Urothelium cell line (cell line): ENCODE measurements at places on chromosomes 12 and 14.

DNA sequence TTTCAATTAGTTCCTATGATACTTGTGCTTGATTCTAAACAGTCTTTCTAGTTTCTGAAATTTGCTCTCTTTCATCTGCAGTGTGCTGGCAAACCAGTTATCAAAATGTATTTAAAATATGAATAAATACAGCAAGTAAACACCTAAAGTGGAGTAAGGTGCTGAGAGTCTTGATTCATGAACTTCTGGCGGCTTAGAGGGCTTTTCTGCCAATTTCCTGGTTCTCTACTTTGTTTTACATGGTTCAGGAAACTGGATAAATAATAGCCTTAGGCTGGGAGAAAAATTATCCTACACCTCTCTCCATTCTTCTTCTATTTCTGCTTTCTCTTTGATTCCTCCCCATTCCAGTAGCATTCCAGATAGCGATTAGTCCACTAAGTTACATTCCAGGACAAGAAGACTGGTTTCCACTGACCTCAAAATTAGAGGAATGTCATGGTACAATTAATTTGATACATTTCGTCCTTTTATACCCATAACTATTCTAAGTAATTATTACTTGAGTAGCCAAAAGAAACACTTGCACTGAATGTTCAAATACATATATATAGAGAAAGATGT, 14.9 kb downstream of the ATP2B1 start:
- DNase-seq = no peak

GRCh38 chr14:103319422-103319821, 14.6 kb upstream of the EIF5 start:
- no peak for DNase-seq

DNA sequence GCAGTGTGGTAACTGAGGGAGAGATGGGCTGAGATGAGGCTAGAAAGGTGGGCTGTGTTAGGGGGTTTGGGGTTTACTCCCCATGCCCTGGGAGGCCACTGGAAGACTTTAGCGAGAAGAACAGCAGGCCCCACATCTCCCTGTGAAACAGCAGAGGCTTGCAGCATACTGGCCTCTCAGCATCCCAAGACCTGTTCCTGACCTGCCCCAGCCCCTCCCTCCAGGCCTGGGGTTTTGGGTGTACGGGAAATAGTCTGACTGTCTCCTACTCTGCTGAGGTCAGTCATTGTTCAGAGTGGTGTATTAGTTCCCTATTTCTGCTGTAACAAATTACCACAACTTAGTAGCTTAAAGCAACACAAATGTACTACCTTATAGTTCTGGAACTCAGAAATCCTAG, 103.5 kb upstream of the HIF1A start:
- no peak for DNase-seq

- no peak for DNase-seq
Observed at GRCh38 chr14:34965912-34966311, 16.9 kb upstream of the SRP54 start.

DNA sequence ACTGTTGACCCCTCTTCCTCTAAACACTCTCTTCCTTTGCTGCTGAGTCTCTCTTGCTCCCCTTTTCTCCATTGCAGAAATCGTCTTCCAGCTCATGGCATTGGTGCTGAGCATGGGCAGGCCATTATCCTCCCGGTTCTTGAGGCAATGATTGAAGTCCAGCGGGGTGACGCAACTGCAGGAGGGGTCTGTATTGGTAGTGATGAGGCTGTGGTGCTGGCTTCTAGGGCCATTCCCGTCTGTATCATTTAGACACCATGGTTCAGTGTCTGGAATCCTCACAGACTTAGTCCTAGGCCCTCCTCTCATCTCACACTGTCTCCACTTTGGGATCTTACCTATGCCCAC, 720 bp upstream of the SLC22A17 start:
- DNase-seq = no peak
